ENCODE measurements at places on chromosomes 1 and 21.

GRCh38 chr1:91502672-91503184 lies 2.1 kb downstream of the CDC7 start:
- DNase-seq = peak; percentile 33

GRCh38 chr1:203461717-203462116 lies 13.9 kb upstream of the PRELP start:
- DNase-seq = no peak

DNA sequence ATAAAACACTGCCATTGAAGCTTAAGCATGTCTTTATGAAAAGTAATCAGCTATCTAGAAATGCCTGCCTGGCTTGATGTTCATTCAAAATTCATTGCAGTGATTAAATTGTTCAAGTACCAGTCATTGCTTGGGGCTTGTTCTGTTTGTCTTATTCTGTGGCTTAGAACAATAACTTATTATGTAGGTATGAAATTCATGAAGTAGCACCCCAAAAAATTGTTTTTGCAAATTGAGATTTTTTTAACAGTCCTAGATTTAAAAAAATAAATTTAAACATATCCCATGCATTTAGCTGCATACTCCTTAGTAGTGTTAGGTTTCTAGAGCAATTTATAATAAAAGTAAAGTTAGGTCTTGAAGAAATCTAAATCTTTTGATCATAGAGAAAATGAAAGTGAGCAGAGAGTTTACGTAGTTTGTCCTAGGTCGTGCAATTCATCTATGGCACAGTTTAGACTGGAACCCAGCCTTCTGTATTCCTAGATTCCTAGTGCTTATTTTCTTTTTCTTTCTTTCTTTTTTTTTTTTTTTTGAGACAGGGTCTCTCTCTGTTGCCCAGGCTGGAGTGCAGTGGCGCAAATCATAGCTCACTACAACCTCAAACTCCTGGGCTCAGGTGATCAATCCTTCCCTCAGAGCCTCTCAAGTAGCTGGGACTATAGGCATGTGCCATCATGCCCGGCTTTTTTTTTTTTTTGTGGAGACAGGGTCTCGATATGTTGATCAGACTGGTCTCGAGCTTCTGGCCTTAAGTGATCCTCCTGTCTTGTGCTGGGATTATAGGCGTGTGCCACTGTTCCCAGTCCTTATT lies 9.3 kb downstream of the MIER1 start:
- no peak for DNase-seq

GRCh38 chr1:54331843-54332463 lies 74.2 kb downstream of the SSBP3 start:
- DNase-seq = no peak

DNA sequence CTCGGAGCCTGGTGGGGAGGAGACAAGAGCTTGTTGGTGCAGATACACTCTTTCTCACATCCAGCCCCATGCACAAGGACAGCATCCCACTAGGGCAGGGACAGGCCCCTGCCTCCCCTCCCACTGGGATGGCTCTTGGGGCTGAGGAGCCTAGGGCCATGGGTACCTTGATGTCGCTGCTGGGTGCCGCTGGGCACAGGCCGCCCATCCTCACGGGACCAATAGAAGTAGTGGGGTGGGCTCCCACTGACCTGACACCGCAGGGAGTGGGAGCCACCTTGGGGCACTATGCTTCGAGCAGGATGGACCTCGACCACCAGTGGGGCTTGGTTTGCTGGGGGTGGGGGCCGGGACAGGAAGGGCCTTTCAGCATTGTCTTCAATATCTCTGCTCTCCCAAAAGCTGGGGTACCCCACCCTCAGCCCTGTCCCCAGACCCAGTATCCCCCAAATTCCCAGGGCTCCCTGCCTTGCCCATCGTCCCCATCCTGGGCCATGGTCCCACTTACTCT lies 47.7 kb downstream of the LDLRAD2 start:
- DNase-seq = no peak

DNA sequence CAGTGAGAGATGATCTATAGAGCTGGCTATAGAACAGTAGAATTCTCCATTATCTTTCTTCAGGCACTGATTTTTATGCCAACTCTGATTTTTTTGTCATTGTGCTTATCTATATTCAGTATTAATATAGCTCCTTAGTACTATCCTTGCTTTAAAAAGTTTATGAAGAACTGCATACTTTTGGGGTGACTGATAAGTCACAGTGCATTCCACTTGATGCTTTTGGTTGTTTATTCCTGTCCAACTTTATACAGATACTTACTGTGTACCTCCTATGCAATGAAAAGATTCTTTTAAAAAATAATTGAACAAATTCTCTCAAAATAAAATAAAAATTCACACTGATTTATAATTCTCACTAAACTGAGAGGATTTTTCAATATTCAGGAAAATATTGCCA lies 71.6 kb downstream of the COL24A1 start:
- DNase-seq = no peak

DNA sequence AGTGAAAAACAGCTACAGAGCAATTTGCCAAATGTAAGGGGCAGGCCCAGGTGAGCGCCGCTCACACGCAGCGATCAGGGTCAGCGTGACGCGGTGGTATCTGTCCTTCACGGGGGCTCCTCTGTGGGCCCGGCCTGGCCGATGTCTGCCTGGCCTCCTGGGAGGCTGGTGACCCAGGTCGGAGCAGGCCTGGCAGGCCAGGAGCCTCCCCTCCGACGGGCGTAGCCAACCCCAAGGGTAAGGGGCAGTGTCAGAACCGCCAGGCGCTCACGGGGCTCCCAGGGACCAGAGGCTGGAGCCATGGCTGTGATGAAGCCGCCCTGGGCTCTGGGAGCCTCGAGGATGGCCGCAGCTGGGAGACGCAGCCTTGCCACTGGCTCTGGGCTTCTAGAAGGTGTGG lies 72.1 kb downstream of the MORN1 start:
- no peak for DNase-seq

DNA sequence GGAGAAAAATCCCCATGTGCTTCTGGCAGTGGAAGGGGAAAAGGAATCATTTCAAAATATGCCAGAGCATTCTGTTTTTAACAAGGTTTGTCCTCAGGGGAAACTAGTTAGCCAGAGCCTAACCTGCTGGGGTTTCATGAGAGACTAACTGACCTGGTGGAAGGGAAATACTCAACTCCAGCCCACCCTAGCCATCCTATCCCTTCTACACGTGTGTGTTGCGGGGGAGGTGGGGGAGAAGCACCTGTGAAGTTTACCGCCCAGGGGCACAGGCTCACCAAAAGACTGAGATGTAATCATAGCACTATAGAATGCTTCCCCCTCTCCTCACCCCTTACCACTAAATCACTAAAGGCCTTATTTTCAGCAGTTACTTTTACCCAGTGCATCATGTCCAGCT lies 139.5 kb downstream of the GRIK3 start:
- DNase-seq = no peak

- no peak for DNase-seq
These were observed 7.2 kb downstream of the AGMAT start for GRCh38 chr1:15577691-15578090.

GRCh38 chr21:22575165-22575584 lies 1577.0 kb downstream of the NCAM2 start:
- DNase-seq = no peak

DNA sequence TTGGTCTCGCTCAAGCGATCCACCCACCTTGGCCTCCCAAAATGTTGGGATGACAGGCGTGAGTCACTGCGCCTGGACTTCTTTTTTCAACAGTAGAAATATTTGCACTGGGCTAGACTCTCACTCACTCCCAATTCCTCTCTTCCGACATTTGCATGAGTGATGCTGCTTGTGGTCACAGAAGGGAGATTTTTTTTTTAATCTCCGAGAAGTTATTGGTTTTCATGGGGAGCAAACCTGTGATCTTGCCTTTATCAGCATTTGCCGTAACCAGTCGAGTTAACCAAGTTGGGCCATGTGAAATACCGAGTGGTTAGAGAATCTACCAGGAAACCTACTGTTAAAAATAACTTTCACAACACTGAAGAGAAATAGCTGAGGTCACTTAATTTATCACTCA lies 21.1 kb downstream of the ERG start:
- DNase-seq = no peak

DNA sequence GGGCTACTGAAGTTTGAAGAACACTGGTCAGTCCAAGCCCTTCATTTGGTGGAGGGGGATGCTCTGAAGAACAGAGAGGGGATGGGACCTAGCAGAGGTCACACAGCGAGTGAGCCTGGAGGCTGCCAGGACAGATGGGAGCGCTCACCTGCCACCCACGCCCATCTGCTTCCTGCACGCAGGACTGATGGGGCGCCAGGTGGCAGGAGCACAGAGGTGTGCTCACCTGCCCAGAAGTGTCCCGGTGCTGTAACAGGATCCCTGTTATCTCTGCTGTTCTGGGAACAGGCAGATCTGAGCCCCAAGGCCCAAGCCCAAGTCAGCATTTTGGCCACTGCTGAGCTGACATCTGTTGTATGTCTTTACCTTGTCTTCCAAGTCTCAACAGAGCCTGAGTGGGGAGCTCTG lies 40.5 kb downstream of the EPHB2 start:
- DNase-seq = no peak

- no peak for DNase-seq
These were observed 28.1 kb upstream of the AK4 start for GRCh38 chr1:65119951-65120350.

DNA sequence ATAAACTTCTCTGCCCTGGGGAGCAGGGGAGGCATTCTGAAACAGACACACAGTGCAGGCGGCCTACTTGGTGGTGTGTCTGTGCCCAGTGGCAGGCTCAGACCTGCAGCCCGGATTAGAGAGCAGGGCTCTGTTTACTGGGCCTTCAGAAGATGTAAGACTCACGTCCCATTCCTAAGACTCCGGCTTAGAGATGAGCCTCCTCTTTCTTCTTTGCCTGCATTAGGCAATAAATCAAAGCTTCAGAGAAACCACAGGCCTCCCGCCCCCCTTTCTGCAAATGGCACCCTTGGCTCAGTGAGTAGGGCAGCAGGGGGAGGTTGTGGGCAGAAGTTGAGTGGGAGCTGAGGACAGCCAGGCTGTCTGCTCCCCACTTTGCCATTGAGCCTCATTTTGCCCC lies 35.8 kb downstream of the LGR6 start:
- no peak for DNase-seq

- no peak for DNase-seq
These were observed 12.4 kb downstream of the PEA15 start for GRCh38 chr1:160217481-160218051.

DNA sequence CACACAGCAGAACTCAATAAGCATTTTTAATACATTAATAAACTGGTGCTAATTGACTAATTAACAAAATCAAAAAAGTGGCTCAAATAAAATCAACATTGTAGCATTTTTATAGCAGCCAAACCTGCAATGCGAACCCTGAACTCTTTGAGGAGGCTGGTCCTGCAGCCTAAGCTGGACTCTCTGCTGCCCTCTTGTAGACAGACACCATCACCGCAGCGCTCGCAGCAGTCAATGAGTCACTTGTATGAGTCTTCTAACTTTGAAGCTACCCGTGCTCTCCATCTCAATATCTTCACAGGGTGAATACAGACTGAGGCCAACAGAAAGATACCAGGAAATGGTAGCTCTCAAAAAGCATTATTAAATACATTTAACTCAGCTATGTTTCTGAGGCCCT lies 9.7 kb upstream of the KRTAP7-1 start:
- DNase-seq = no peak

DNA sequence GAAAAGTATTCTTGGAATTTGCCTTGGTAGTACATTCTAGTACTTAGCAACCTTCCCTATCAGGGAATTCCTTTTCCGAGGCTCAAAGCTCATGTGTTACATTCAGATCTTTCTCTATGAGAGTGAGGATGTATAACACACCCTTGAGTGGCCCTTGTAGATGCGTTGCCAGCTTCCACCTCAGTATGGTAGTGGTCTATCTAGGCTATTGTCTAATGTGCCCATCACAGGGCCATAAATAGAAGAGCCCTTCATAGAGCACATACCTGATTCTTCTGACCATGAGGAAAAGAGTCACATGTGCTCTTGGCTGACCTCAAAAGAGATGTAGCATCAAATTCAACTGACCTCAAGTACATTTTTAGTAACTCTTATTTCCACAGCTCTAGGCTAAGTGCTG lies 14.0 kb upstream of the ZC3H11B start:
- DNase-seq = no peak

DNA sequence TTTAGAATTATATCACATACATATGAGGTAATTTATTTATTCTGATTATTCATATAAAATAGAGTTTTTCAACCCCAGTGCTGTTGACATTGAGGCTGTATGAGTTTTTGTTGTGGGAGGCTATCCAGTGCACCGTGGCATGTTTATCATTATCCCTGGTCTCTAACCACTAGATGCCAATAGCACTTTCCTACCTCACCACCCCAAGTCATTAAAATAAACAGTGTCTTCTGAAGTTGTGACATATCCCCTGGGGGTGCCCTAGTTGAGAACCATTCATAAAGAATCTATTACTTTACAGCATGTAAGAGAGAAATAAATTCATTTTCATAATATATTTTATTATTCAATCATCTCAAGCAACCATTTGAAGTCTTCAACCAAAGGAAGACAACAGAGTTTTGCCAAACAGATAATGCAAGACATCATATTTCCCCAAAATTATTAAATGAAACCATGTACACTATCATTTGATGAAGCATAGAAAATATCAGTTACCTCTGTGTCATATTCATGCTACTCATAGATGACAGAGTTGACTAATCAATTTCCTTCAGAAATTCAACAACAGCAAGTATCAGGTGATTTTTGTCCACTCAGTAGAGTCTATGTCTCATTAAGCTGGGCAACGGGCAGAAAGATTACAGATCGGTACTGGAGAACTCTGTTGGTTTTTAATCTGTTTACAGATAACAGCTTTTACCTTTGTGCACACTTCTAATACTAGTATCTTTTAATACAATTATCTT lies 39.5 kb upstream of the RGS1 start:
- DNase-seq = no peak

GRCh38 chr1:67094191-67094590 lies 40.2 kb upstream of the SLC35D1 start:
- no peak for DNase-seq

DNA sequence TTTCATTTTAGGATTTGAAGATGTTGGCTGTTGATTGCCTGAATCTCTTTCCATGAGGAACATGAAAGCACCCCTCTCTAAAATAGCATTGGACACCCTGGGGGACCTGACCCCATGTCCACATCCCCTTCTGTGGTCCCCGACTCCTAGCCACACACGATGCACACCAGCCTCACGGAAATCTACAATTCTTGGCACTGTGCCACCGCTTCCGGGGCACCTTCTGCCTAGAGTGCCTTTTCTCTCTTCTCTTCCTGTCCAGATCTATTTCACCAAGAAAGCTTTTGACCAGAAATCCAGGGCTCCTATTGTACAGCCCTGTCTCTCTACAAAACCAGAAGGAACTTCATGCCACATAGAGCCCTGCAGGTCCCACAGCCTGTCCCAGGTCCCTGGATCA lies 50.3 kb downstream of the MYSM1 start:
- DNase-seq = peak; percentile 21

DNA sequence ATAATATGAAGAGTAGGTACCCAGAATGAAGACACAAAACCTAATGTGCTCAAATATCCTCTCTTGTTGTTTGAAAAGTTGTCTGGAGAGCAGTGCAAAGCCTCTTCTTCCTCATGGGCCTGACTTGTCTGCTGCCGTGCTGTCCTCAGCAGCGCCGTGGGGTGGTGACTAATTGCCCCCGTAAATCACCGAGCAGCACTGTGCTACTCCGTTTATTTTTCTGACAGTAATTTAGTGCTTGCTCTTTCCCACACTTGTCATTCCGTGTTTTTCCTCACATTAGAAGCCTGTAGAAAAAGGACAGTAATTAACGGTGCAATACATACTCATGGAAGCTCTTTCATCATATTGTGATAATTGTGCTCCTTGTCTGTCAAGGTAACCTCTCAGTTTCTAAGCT lies 114.8 kb upstream of the BARHL2 start:
- DNase-seq = no peak

All from hematopoietic multipotent progenitor cell treated with erythropoietin and hydrocortisone succinate and interleukin-3 and kit ligand, for 15 days (in vitro differentiated cells).